Activated T-helper 9 cell treated with anti-CD3 and anti-CD28 coated beads, Interleukin-2, amount 50 U/mL, for 16 hours (primary cell): ENCODE measurements at places on chromosomes 1 and 21.

DNA sequence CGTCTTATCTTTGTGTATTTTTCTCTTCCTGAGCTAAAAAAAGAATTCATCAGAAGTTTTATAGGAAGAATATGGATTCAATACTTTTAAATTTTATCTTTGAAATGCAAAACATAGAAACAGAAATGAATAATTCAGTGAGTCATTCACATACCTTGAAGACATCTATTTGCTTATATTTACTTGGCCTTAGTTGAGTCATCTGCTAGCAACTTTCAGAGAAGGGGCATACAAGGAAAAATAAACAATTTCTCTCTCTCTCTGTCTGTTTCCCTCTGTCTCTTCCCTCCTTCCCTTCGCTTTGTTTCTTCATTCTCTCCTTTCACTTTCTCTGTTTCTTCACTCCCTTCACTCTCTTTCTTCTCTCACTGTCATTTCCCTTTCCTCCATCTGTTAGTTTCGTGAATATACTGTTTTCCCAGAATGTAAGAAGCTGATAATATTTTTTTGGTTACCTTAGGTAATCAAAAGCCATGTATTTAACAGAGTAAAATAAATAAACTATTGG is 477.2 kb downstream of the BRINP3 start:
- DNase-seq: no peak

GRCh38 chr1:228074954-228075730 is 7.4 kb upstream of the ARF1 start:
- no peak for DNase-seq

DNA sequence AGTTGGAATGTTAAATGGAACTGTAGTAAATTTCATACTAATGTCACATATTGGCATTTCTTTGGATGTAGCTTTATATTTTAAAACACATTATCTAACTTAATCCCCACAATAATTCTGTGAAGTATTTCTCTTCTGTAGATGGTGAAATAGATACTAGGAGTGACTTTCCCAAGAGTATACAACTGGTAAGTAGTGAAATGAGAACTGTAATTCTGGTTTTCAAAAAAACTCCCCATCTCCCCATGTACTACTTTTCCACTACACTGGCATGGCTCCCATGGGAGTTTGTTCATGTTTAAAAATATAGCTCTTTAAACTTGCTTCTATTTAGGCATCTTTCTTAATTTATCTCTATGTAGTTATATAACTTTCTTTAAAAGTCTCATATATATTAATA is 10.2 kb downstream of the CHML start:
- DNase-seq: no peak

- no peak for DNase-seq
These were observed 55.2 kb upstream of the COG2 start for GRCh38 chr1:230587061-230587460.

DNA sequence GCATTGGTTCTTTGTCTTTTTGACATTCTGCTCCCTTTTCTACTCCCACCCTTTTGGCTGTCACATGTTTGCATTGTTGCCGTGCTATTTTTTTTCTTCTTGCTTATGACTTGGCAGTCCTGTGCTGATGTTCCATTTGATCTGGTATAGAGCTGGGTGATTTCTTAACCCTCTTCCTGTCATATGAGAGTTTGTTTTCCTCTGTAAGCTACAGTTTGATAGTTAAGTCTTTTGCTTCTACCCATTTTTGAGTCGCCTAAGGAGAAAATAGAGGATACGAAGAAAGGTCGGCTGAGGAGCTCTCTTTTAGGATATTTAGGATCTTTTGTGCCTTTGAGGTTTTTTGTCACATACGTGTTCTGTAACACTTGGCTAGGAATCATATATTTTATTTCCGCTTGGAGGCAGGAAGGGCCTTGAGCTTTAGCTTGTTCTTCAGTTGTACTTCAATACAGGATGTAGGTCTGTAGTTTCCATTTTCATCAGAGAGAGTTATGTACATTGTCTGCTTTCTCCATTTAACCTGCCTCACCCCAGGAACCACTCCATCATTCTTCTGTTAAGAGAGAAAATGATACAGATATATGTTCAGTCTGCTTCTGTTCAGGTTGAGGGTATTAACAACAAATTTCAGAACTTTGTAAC is 150.7 kb downstream of the BACH1 start:
- no peak for DNase-seq

DNA sequence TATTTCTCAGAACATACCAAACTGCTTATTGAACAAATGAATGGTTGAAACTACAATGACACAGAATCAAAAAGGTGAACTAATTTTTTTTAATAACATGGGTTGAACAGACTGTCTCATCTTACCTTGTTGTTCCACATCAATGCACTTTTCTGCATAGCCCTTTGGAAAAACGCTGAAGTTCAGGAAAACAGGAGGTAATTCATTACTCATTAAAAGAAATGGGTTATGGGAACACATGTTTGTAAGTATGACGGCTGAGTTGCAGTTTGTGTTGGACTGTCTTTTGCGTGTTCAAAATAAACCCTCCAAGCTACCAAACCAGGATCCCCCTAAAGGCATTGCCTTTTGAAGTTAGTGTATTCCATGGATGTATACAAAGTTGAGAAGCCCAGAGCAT is 514.9 kb upstream of the PKN2 start:
- no peak for DNase-seq

DNA sequence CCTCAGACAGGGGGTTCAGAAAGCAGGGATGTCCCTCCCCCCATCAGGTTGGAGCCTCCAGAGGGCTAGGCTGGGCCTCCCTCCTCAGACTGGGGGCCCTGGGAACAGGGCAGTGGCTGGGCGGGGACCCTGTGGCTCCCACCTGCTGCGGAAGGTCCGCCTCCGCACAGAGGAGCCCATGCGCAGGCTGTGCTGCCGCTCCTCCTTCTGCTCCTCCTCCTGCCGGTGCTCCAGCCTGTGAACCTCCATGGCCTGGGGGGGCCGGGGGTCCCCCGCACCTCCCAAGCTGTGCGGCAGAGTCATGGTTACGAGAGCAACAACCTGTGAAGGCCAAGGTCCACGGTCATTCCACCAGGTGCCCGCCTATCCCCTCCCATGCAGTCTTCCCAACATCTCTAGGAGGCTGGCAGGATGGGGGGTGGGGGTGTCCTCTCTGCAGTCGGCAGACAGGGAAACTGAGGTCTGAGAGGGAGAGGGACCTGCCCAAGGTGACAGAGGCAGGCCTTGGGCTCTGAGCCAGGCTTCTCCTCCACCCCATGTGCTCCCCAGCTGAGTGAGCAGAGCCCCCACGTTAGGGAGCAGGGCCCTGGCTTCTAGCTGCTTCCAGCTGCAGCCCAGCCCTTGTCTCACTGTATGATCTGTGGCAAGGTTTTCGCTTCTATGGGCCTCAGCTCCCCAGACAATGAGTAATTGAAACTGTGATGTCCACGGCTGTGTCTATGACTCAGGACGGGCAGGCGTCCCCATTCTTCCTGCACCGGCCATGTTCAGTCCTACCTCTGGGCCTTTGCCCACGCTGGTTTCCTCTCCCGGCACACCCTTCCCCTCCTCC is 3.4 kb downstream of the MYOM3 start:
- DNase-seq: no peak

DNA sequence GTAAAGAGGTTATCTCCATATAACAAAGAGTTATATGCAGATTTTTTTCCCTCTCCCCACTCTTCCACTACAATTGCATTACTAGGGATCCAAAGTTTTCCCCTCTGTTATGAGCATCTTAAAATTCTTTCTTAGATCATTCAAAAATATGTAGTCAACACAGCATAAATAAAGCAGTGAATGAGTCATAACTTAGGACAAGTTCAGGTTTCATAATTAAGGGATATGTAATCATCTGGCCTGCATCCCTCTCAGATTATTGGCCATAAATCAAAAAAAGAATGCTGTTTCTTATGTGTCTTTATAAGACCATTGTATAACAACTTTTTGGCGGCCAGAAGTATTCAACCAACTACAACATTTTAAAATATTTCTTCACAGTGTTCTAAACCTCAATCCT is 1526.1 kb downstream of the KCNT2 start:
- no peak for DNase-seq

DNA sequence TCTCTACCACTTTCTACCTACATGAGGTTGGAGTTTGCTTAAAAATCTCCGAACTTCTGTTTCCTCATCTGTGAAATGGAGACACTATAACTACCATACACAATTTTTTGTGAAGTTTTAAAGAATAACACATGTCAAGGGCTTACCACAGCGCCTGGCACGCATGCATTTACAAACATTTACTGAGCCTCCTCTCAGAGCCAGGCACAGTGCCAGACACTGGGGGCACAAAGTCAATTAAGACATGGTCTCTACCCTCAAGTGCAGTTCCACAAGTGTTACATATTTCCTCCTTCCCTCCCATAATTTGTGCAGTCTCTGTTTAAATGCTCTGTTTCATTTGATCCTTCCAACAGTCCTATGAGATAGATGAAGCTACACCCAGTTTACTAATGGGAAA is 356.4 kb upstream of the ESRRG start:
- DNase-seq: no peak
